A673 (cell line): ENCODE measurements at places on chromosomes 12 and 14.

GRCh38 chr12:108798551-108799221 is 58.7 kb downstream of the SSH1 start:
- no peak for DNase-seq

- DNase-seq: peak; percentile 44
Measured at GRCh38 chr14:60514378-60514740, 5.4 kb downstream of the SIX6 start.

DNA sequence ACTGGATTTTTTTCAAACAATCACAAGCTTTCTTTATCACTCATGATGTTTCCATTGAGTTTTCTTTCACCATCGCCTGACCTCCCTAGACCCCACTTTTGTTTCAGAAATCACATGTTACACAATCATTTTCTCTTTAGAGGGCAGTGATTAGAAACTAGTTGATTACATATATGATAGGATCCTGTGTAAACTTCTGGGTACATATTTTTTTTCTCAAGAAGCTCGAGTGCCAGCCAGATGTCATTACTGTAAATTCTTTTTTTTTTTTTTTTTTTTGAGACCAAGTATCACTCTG is 62.4 kb upstream of the PSMA6 start:
- no peak for DNase-seq

DNA sequence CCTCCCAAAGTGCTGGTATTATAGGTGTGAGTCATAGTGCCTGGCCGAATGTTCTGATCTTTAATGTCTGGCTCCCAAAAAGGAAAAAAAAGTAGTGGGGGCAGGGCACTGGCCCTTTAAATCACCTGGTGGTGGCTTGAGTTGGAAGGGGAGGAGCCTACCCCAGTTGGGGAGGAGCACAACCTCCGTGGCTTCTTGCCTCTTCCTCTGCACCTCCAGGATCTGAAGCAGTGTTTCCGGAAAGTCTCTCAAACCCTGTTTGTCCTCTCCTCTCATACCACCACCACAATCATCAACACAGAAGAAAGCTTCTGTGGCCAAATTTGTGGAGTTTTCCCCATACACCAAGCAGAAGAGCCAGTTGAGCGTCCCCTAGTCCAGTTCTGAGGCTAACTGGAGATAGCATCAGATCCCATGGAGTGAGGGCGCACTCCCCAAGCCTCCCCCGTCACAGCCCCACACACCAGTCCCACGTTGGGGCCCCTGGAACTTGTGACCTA is 24.3 kb upstream of the RCOR1 start:
- no peak for DNase-seq

DNA sequence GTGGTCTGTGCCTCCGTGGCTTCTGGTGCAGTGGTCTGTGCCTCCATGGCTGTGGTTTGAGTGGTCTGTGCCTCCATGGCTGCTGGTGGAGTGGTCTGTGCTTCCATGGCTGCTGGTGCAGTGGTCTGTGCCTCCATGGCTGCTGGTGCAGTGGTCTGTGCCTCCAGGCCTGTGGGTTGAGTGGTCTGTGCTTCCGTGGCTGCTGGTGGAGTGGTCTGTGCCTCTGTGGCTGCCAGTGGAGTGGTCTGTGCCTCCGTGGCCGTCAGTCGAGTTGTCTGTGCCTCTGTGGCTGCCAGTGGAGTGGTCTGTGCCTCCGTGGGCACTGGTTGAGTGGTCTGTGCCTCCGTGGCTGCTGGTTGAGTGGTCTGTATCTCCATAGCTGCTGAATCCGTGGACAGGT is 10.1 kb downstream of the SELPLG start:
- no peak for DNase-seq

DNA sequence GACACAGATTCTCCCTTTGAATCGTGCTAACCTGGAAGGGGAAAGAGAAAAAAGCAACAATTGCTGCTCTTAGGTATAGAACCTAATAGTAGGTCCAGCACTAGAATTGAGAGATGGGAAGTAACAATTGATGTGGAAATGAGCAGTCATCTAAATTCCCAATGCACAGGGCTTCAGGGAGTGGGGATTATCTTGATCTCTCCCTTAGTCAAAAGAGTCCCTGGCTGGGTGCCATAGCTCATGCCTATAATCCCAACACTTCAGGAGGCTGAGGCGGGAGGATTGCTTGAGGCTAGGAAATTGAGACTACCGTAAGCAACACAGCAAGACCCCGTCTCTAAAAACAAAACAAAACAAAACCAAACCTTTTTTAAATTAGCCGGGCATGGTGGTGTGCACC is 4.0 kb downstream of the APOBEC1 start:
- DNase-seq: peak; percentile 37

GRCh38 chr14:96057738-96058137 is 18.6 kb downstream of the C14orf132 start:
- no peak for DNase-seq

DNA sequence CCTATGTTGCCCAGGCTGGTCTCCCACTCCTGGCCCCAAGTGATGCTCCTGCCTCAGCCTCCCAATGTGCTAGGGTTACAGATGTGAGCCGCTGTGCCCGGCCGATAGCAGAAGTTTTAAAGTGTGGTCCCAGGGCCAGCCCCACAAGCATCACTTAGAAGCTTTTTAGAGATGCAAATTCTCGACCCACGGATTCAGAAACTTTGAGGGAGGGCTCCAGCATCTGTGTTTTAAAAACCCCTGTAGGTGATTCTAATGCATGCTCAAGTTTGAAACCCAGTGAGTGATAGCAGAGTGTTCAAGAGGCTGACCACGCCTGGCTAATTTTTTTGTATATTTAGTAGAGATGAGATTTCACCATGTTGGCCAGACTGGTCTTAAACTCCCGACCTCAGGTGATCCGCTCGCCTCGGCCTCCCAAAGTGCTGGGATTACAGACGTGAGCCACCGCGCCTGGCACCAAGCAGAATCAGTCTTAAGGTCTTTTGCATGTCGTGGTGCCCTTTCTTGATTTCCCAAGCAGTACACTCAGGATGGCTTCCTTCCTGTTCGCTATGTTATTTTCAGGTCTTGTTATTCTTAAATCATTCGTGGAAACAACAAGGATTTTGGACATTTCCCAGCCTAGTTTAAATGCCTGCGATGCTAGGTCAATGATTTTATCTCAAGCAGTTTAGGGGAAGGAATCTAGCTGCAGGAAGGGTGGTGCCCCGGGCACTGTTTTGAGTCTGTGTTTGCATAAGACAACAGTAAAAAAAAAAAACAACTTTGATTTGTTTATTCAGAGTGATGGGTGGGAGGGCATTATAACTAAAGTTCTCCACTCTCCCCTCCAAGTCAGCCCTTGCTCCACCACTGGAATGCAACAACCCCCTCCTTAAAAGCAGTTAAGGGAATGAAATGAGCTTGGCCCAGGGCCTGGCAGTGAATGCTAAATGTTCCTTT is 9.2 kb upstream of the RILPL2 start:
- DNase-seq: no peak
